ENCODE measurements at places on chromosomes 7 and 10. TPM values are rescaled to one million over a fixed set of nuclear protein-coding genes. Genes with fewer than 3 reads are reported as not detected.

The CFAP46 gene
- total RNA-seq, result 0.25 TPM

The GIMAP1 gene
- total RNA-seq, result 9.4 TPM

The ACBD7 gene
- 3.3 TPM for total RNA-seq

The ADCY1 gene
- total RNA-seq, result 0.07 TPM

The NPSR1 gene
- total RNA-seq, result not detected
